ENCODE measurements at places on chromosomes 6 and 20. TPM values are rescaled to one million over a fixed set of nuclear protein-coding genes. Genes with fewer than 3 reads are reported as not detected.

- DNase-seq = no peak
Measured at GRCh38 chr6:28597217-28597835, 71.6 kb downstream of the GPX5 start.

DNA sequence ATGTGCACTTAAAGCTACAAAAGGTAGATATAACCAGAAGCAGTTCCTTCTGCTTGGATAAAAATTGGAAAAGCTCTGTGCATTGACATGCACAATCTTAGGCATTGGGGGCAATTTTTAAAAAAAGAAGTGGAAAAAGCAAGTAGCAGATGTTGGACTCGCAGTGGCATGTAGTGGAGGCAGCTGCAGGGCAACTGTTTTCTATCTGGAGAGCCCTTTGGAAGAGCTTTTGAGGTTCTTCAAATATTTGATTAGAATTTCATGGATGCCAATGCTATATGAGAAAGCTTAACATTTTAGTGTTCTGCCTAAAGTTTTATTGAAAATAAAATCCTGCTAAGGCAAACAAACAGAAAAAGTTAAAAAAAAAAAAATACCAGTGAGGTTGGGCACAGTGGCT is 388.3 kb upstream of the RNF217 start:
- DNase-seq = no peak

DNA sequence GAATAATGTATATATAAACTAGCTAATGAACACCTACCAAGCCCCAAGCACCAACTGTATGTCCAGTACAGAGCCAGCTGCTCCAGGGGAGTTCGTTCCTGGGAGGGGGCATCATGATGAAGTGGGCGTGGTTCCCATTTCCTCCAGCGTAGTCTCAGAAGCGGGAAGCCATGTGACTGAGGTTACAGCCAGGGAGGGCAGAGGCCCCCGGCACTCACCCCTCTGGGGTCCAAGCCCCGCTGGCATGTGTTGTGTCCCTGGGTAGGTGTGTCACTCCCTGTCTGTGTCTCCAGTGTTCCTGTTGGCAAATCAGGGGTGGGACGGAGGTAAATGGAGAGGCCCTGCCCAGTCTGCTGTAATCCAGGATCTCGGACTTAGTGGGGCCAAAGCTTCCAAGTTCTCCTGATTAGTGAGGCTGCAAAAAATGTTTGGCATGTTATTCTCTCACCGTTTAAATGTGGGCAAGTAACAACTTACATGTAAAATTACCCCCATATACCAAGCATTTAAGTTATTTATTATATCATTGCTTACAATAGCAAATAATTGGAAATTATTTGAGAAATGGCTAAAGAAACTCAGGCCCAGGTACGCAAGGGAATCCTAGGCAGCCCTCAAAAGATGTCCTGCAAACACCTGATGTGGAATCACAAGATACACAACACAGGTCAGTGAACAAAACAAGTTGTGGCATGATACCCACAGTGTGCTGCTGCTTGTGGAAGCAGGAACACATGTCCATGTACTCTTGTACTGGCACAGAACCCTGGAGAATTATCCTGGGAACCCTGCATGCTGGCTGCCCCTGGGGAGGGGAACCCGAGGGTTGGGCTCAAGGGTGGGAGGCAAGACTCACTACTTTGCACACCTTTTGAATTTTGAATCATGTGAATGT is 22.2 kb downstream of the FAM110A start:
- no peak for DNase-seq

DNA sequence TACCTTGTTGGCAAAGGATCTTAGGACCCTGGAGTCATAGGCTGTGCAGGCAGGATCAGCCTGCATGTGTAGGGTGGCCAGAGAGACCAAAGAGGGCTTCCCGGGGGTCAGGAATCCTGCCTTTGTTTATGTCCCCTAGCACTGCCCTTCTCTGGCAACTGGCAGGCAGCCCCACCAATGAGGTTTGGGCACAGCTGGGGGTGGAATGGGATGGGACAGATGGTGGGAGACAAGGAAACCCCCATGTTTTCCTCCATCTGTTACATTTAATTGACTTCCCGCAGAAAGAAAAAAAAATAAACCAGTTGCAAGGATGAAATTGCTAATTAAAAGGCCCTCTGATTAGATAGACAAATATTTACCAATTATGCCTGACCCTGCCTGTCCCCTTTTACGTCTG is 27.6 kb downstream of the CD40 start:
- DNase-seq = no peak

DNA sequence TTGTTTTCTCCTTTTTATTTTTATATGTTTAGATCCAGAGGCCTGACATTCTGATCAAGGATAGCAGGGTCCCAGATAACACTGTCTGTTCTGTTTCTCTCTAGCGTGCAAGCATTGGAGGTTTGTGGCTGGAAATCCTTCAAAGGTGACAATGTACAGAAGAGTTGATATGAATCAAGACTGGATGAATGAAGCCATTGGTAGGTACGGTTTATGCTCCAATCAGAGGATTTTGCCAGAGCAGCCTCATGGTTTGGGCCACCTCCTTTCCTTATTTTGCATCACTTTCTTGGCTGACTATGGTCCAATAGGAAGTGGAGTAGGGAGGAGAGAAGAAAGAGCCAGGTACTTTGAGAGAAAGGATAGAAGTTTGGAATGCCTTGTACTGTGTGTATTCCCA is 484.8 kb upstream of the JAG1 start:
- DNase-seq = no peak

GRCh38 chr6:55319961-55320695 is 7.1 kb upstream of the GFRAL start:
- no peak for DNase-seq

DNA sequence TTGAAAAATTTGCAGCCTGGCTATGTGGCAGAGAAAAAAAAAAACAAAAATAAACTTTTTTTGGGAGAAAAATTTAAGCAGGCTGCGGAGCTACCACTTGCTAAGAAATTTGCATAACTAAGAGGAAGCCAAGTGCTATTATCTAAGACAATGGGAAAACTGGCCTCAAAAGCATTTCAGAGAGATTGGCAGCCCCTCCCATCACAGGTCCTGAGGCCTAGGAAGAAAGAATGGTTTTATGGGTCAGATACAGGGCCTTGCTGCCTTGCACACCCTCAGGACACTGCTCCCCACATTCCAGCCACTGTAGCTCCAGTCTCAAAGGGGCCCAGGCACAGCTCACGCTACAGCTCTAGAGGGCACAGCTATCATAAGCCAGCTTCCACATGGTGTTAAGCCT is 777.9 kb downstream of the TENT5A start:
- no peak for DNase-seq

DNA sequence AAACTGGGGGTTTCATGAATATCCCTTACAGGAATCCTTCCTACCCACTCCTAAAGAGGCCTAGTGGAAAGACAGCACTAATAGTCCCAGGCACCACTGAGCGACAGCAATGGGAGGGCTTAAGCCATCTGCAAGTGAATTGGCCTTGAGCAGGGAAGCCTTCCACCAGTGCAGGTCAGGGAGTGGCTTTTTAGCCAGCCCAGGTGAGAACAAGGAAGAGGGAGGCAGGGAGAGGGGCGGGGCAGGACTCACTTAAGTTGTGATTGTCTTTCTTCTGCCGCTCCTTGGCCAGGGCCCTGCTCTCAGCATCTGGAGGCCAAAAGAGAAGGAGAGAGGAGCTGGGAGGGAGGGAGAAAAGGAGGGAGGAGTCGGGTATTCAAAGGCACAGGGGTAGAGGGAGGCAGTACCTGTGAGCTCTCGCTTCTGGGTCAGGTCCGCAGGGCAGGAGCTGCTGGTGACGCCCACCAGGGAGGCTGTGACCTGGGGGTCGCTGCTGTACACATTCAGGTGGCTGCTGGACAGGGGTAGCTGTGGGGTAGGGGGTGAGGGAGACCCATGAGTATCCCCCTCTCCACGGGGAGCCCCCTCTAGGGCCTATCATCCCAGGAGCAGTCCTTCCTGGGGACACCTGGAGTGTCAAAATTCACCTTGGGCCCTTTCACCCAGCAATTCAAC is 47.8 kb downstream of the TFEB start:
- DNase-seq = no peak

GRCh38 chr6:7906741-7907140 is 3.8 kb downstream of the TXNDC5 start:
- DNase-seq = no peak

GRCh38 chr6:87945181-87945580 is 102.5 kb upstream of the SPACA1 start:
- DNase-seq = no peak

- no peak for DNase-seq
Measured at GRCh38 chr20:44785768-44786167, 24.6 kb downstream of the RIMS4 start.

DNA sequence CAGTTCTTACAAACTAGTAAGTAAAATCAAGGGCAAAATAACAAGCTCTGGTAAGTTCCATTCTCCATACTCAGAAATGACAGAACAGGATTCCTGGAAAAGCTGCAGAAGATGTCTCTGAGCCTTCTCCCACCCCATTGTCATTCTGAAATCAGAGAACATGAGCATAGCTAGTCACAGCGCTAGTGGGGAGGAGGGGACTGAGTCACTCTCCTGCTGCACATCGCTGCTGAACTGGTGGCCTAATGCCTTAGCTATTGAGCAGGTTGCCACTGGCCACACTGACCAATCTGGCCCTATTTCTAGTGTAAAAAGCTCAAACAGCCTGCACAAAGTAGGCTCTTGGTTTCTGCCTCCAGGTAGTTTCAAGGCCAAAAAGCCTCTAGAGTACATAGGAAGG is 26.1 kb upstream of the RIPPLY2 start:
- DNase-seq = no peak

DNA sequence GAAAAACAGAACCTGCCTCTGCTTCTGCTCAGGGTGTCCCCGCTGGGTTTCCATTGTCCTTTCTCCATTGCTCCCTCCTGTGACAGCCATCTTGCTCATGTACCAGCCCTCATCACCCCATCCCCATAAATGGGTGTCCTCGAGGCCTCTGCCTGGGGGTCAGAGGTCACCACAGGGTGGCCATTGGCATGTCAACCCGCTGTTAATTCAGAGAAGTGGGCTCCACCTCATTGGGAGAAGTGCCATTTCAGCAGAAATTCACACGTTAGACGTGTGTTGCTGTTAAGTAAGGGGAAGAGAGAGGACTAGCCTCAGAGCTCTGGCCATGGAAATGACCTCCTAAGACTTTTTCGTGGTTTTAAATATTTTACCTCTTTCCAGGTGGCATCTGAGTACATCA is 71.9 kb downstream of the PTPN1 start:
- no peak for DNase-seq

DNA sequence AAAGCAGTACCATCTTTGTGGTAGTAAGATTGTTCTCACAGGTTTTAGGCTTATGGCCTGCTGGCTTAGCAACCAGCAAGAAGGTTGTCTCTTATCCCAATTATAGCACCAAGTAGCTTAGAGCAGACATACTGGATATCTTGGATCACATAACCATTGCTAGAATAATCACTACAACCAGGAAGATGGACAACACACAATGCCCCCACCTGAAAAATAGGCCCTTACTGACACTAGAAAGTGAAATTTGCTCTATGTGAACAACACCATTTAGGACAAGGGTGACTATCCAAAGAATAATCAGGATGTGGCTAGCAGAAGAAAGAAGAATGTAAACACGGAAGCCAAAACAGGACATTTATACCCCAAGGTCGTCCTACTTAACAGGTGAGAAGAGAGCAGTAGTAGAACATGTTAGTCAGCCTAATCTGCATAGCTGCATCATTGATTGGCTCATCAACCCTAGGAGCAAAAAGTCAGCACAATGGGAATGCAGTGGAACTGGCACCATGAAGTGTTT is 172.7 kb upstream of the MARCKS start:
- no peak for DNase-seq

DNA sequence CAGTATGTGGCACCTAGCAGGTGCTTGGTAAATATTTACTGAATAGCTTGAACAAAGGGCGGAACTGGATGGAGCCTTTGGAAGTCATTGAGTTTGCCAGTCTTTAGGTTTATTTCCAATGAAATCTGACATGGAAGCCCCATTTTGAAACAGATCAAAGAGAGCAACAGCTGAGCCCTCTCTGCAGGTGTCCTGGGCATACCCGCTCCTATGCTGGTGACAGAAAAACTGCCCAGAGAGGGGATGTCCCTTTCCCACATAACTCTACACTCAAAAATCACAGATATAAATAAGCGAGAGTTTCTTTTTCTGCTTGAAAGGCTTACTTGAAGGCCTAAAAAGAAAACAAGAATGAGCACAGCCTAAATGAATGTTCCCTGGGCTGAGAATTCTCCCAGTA is 53.0 kb upstream of the RALY start:
- no peak for DNase-seq

GRCh38 chr6:5950361-5950785 is 56.4 kb downstream of the NRN1 start:
- no peak for DNase-seq

DNA sequence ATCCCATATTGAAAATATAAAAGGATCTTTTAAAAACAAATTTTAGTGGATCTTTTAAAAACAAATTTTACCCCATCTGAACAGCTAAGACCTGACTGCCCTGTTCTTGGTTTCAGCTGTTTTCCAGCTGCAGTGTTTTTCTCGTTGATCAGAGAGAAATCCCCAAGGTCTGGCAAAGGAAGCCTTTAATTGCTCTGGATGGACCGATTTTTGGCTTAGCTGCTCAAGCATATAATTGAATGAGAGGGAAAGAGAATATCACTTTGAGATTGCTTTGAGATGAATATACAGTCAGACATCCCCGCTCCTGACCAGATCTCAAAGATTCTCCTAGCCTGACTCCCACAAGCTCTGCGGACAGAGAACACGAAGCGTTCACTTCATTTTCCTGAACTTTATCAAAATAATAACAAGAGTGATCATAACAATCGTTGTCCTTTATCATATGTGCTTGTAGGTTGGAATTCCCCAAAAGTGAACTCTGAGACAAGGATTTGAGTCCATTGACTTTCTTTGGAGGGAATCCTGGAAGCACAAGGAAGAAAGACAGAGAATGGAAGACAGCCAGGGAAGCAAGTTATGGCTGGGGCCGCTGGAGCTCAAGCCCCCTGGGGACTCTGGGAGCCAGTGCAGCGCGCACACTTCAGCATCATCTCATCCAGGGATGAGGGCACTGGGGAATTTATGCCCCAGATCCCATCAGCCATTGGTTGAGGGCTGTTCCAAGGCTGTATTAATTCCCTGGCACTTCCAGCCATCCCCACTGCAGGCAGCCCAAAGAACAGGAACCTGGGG is 101.3 kb downstream of the SNX5 start:
- no peak for DNase-seq

GRCh38 chr6:79796197-79796596 is 151.2 kb downstream of the ELOVL4 start:
- DNase-seq = no peak

DNA sequence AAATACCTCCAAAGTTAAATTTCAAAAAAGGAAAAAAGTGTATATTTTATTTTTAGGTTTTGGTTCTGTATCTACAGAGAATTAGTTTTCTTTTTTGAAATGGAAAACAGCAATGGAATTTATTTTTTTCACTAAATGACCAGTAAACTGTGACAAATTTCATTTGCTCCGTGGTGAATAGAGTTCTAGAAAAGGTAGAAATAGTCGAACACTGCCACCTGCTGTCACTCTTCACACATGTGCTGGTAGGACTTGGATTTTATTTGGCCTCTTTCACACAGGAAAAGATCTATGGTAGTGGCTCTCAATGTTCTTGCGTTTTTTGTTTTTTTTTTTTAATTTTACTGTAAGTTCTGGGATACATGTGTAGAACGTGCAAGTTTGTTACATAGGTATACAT is 312.5 kb downstream of the EYA4 start:
- DNase-seq = peak; percentile 47

PNLDC1 gene
- polyA plus RNA-seq = 0.36 TPM

NRM gene
- polyA plus RNA-seq = 33.0 TPM

SYTL3 gene
- polyA plus RNA-seq = 3.8 TPM

SLC52A3 gene
- polyA plus RNA-seq = 5.8 TPM

MICB gene
- polyA plus RNA-seq = 1.2 TPM

Data from right renal cortex interstitium (tissue), 3 donors.